Stimulated activated CD4-positive, alpha-beta T cell treated with anti-CD3 and anti-CD28 coated beads, Interleukin-15, amount 100 ng/mL, for 1 hour (primary cell): ENCODE measurements at places on chromosomes 7 and 10.

DNA sequence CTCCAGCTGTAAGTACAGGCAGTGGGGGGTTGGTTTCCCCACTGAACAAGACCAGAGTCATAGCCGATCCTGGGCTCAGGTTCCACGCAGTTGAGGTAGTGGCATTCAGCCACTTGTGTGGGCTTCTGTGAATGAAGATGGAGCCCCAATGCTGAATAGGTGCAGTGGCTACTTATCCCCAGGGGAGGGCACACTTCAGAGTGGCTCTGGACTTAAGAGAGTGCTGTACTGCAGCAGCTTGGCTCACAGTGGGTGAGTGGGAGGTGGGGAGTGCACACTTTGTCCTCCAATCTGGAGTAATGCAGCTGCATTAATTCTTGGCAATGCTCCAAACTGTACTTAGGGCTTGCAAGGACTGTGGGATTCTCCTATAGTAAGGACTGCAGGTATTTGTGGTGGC, 81.9 kb downstream of the BUB3 start:
- DNase-seq = no peak

DNA sequence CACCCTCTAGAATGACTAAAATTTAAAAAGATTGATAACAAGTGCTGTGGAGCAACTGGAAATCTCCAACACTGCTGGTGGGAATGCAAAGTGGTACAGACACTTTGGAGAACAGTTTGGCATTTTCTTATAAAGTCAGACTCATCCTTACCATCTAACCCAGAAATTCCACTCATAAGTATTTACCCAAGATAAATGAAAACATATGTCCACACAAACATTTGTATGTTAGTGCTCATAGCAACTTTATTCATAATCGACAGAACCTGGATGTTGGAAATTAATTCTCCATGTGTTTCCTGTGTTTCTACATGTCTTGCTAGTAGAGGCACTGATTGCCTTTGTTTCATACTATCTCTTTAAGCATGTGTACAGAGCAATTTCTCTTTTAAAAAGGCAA, 282.4 kb downstream of the AHR start:
- DNase-seq = no peak

DNA sequence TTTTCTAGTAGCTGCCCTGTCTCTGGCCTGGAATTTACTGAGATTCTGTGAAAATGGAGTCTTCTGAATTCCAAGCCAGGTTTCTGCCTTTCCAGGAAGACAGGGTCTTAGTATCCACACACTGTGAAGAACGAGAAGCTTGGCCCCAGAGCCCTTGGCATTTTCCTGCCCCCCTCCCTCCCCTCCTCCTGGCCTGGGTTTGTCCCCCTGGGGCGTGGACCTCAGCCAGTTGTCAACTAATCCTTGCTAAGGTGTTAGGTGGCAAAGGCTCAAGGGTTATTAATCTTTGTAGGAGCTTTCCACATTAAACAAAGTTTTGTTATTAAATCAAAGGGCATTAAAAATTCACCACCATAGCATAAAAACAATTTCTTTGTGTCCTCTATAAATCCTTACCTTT, 329.5 kb downstream of the RNLS start:
- DNase-seq = no peak

- DNase-seq = no peak
Observed at GRCh38 chr10:119479532-119479931, 63.0 kb downstream of the RGS10 start.

GRCh38 chr7:109127145-109127544, 557.5 kb downstream of the DNAJB9 start:
- DNase-seq = no peak

DNA sequence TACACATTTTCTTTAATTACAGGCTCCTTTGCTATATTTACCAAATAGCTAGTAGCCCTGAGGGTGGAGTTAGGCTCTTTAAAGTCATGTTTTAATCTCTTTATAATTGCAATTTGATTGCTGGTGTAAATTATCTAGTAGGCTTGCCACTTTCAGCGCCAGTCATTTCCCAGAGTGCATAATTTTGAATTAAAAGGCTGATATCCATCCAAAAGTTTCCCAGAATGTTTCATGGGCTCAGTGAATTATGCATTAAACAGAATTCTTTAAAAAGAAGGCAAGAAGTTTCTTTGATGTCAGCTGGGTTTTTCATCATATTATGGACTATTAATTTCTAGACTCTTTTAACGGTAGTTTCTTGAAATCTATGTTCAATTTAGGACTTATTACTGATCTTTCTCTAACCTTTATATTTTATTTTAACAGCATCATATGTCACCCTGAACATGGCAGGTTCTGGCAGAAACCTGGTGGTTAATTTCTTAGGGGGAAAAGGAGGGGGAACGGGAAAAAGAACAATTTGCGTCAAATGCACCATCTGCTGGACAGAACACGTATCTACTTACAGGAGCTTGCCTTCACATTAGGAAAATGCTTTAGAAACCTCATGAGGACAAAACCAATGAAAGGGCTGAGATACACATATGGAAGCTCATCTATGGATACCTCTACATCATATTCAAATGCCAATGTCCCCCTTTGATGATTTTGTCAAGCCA, 171.1 kb downstream of the GRM3 start:
- no peak for DNase-seq

DNA sequence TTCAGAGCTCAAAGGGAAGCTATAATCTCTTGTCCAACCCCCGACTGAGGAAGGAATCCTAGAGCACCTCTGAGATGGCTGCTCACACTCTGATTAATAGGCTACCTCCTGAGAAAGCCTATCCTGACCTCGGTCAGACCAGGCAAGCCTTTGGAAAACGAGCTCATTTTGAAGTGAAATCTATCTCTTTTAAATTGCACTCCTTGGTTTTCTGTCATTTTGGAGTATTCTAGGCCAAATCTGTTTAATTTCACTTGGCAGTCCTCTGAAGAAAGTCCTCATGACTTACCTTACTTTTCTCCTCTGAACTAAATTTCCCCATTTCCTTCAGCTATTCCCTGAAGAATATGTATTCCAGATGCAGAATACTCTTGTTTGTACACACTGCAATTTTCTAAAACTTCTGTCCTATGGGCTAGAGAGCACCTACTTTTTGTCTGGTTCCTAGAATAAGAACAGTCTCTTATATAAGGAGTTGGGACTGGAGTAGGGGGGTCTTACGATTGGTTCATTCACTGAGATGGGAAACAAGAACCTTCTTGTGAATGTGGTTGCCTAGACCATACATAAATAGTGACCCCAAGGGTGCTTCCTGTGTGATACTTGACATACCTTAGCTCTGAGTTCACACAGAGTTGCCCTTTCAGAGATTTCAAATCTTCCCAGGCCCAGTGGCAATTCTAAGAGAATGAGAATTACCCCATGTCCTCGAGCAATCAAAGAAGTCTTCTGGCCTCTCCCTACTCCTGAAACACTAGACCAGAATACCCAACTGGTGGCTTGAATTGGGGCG, 31.9 kb upstream of the HPS1 start:
- DNase-seq = no peak

DNA sequence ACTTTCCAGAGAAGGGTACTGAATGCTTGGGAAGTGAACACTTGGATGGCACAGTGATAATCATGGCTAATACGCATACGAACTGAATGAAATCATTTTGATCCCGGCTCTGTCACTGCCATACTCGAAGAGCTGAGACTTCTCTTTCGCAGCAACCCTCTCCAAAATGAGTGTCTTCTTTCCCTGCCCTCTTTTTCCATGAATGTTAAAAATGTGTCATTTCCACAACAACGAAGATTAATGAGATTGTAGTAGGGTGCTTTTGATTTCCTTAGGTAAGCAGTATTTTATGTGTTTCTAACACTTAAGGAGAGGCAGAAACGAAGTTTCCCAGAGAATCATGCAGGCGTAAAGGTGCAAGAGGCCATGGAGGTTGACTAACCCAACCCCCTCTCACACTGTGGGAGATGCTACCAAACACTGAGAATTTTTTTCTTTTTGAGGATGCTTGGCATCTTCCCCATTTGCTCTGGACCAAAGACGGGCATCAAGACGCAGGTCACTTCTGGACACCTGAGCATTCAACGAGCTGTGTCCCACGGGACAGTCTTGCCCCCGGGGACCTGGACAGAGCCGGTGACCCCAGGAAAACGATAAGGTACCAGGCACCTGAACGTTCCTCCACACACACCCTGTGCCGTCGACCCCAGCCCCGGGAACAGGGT, 823 bp downstream of the COPG2 start:
- DNase-seq = no peak

- no peak for DNase-seq
Observed at GRCh38 chr10:59376846-59377245, 14.5 kb upstream of the FAM13C start.

DNA sequence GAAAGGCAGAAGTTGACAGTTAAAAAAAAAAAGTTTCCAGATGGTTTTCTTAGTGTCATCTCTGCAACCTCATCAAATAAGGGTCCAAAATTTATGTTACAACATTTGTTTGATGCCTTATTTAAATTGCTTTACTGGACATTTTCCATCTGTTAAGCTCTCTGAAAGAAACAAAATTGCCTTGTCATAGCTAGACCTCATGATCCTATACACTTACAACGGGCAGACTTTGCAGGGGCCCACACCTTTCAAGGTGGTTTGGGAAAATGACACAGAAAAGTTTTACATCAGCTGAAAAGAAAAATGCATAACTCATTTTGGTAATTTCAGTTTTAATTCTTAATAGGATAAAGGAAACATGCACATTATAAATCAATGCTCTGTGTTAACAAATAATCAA, 1.4 kb upstream of the TES start:
- no peak for DNase-seq

GRCh38 chr10:4227586-4227985, 442.6 kb upstream of the KLF6 start:
- no peak for DNase-seq

DNA sequence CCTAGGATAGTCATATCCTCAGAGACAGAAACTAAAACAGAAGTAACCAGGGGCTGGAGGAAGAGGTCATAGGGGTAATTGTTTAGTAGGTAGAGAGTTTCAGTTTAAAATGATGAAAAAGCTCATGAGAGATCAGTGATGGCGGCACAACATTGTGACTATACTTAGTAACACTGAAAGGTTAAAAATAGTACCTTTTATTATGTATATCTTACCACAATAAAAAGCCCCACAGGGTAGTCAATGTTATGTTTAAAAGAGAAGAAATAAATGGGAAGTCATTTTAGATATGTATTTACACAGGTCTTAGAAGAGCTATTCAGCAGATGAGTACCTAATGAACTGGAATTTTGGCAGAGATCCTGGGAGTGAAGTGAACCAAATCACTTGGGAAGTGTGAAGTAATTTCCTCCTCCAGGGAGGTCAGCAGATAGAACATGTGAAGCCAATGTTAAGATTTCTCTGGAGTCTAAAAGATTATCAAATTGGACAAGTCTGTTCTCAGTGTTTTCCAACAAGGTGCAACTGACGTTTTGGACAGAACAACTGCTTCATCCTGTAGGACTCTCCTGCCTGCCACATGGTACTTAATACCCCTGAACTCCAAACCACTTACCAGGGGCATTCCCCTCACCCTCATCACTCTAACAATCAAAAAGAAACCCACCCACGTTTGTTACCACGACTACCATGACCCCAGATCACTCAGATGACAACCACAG, 6.4 kb downstream of the CDCA7L start:
- DNase-seq = no peak

- no peak for DNase-seq
Observed at GRCh38 chr10:117420768-117421167, 45.5 kb upstream of the PDZD8 start.

- DNase-seq = no peak
Observed at GRCh38 chr7:37445064-37445723, 3.5 kb downstream of the ELMO1 start.

DNA sequence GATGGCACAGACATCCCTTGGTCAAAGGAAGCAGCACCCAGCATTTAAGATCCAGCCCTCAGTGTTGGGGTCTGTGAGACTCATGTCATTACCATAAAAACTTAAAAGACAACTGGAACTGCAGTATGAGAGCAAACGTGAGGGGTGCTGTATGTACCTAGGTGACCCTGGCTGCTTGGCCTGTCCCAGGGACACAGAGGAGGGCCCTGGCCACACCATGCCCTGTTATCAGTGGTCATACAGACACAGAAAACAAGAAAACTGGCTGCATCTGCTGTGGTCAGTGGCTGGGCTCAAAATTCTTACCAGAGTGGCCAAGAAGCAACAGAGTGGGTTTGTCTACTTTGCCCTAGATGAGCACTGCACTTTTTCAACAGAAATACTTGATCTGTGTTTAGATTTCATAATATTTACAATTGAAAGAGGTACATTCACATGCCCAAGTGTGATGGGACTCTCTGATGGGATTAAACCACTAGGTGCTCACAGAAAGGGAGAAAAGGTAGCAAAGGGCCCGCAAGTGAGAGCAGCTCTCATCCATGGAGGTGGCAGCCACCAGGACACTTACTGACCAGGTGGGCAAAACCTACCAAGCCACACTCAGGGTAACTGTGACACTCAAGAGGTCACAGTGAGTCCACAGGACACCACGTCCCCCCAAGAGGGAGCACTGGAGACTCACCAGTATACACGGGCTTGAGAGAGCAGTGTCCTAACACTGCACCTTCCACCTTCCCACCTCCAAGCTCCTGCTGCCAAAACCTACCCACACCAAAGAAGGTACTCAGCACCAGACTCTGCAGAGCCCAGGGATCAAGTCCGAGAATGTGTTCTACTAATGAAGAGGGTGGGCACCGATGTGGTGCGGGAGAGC, 68.1 kb upstream of the CAMK2B start:
- DNase-seq = no peak

DNA sequence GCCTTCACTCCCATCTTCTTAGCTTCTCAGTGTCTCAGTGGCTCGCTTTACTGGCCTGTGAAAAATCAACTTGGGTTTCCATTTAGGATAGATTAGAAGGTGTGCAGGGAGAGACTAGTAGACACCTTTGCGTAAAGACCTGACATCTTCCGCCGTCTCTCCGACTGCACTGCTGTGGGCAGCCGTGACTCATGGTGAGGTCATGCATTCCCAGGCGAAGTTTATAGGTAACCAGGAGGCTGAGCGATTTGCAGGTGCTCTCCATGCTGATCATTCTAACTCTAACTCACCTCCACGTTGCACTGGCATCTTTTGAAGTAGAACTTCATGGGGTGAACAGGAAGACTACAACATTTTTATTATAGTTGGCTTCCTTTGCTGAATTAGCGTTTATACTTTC, 68.0 kb upstream of the ZNF438 start:
- peak; percentile 19 for DNase-seq

GRCh38 chr10:31678575-31679516, 249.8 kb downstream of the ARHGAP12 start:
- no peak for DNase-seq

- DNase-seq = no peak
Observed at GRCh38 chr7:33516568-33516967, 387.2 kb downstream of the BBS9 start.

DNA sequence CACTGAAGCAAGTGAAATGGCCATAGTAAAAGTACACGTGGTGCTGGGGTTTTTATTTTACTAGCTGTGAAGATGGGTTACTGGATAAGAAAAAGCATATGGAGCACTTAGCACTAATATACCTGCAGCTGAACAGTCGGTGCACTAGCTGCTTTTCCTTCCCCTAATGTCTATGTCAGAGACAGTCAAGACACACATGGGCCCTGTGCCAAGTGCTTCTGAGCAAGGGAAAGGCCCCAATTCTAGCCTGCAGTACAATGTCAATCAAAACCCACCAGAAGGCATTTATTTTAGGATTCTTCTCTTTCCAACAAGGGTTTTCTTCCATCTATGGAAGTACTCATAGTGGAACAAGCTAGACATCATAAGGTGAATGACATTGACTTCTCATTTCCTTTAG, 716.7 kb downstream of the CCSER2 start:
- no peak for DNase-seq
